ENCODE measurements at places on chromosomes 5 and 9.

DNA sequence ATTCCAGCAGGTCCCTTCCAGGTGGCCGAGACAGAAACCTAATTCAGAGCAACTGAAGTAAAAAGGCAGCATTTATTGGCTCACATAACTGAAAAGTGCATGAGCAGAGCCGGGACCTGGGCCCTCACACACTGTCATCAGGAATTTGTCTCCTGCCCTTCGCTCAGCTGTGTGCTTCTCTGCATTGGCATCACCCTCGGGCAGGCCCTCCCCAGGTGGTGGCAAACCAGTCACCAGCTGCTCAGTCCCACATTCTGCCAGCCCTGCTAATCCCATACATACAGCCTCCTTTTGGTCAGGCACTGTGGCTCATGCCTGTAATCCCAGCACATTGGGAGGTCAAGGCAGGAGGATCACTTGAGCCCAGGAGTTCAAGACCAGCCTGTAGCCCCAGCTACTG lies 11.5 kb upstream of the CPLX2 start:
- DNase-seq: no peak

- DNase-seq: no peak
These were observed 148.6 kb downstream of the CDH9 start for GRCh38 chr5:26889815-26890214.

DNA sequence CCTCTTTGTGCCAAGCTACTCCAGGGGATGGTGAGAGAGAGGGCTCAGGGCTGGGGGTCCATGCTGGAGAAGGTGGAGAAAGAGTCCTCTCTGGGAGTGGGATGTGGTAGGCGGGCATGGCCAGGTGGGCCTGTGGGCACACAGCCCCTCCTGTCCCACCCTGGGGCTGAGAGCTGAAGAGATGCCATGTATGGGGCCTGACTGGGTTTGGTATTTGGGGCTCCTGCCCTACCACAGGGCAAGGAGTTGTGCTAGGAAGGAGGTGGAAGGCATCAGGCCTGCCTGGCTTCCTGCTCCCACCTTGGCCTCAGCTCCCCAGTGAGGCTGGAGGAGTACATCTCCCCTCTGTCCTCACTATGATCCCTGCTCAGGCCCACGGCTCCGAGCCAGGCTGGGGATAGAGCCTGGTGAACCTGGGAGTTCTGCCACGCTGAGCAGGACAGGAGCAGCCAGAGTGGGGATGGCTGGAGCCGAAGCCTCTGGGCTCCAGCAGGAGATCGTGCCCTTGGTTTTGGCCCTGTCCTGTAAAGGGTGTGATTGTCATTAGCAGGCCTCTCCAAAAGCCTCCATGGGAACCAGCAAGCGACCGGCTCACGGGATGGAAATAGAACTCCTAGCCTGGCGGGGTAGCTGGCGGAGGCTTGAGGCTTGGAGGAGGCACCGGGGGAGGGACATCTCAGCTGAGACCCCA lies 75.5 kb downstream of the CACNA1B start:
- no peak for DNase-seq

- DNase-seq: no peak
These were observed 142.6 kb downstream of the MED10 start for GRCh38 chr5:6235726-6236125.

GRCh38 chr5:67164856-67165525 lies 31.6 kb downstream of the CD180 start:
- no peak for DNase-seq

- DNase-seq: no peak
These were observed 4.3 kb downstream of the TMEFF1 start for GRCh38 chr9:100477241-100477640.

GRCh38 chr9:85433046-85433445 lies 308.7 kb downstream of the AGTPBP1 start:
- DNase-seq: no peak

GRCh38 chr5:147044572-147045273 lies 166.2 kb upstream of the PPP2R2B start:
- no peak for DNase-seq

DNA sequence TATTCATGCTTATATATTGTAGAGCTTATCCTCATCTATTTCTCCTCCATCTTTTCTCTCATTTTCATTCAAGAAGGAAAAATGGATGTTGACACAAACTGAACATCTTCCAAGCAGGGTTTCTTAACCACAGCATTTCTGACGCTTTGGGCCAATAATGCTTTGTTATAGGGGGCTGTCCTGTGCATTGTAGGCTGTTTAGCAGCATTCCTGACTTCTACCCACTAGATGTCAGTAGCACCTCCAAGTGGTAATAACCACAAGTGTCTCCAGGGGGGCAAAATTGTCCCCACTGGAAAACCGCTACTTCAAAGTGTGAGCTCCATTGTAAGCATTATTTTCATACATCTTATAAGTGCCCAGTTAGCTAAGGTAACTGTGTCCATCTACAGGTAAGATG lies 2.6 kb upstream of the TXNDC8 start:
- no peak for DNase-seq

DNA sequence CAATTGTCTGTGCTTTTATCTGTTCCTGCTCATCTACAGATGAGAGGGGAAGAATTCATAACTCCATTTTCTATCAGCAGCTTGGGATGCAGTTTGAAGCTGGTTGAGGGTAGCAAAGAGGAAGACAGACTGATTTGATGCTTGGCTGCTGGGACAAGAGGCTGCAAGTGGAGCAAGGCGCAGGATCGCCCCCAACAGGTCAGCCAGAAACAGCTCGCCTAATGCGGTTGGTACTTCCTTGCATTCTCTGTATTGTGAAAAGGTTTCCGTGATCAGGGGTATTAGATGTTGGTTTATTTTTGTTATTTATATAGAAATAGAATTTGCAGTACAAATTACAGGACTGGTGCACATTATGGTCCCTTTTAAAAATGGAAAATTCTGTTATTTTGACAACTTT lies 40.6 kb downstream of the ZNF883 start:
- DNase-seq: peak; percentile 7

DNA sequence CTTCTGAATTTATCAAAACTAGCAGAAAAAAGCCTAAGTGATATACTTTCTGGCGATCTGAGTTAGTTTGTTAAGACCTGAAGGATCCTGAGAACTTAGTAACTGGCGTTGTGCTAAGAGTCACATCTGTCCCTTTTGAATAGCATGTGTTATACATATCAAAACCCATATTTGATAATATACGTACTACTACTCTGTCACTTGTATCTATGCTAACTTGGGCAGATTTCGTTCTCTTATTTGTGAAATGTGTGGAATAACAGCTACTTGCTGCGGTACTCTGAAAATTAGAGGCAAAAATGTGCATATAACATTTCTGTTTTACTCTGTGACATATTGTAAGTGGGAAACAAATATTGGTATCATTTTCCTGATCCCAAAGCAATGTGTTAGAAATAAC lies 126.4 kb downstream of the PARP8 start:
- DNase-seq: no peak

DNA sequence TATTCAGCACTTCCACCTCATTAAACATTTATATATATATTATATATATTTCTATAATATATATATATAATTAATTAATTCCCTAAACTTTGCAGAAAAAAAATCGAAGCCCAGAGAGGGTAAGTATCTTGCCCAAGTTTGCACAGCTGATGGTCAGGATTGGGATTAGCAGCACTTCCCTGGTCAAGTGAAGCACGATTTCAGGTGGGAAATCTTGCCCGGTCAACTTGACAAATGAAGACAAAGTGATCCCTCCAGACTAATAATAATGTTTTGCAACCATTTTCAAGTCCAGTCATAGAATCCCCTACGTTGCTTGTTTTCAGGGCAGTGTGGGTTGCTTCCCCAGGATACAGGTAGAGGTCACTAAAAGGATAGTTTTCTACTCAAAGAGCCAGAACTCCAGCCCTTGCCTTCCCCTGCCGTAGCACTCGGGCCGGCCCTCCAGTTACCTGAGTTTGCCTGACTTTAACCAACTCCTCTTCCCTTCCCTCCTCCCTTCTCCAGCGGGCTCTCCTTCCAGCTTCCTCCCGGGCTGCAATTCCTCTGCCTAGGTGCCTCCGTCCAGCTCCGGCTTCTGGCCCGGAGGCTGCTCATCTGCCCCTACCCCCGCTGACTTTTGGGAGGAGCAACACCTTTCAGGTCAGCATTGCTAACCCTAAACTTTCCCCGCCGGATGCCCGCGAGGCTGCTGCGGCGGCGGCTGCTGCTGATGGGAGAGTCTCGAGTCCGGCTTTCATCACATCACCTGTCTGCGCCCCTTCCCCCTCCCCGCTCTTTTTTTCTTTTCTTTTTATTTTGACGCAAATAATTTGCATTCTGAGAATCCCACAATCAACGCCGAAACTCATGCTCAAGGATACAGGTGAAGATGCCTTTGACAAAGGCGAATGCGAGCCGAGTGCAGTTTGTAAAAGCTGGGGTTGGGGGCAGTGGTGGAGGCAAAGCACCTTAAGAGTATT lies 930 bp downstream of the PRLR start:
- DNase-seq: no peak

DNA sequence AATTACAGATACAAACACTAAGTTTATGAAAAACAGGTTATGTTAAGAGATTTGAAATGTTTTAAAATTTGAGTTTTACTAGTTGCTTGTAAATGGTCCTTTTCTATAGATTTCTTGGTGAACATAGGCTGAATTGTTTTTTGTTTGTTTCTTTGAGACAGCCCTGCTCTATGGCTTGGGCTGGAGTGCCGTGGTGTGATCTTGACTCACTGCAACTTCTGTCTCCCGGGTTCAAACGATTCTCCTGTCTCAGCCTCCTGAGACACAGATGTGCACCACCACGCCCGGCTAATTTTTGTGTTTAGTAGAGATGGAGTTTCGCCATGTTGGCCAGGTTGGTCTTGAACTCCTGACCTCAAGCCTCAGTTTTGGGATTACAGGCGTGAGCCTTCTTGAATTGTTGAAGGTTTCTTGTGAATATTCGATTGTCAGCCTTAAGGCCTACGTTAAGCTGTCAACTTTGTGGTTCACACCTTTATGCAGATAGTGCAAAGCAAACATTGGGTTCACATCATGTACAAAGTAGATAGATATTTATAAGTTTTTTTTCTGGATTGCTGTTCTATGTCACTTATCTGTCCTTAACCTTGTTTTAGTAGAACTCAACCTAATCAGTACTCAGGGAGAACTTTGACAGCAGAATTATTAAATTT lies 26.2 kb downstream of the UHRF2 start:
- DNase-seq: no peak

DNA sequence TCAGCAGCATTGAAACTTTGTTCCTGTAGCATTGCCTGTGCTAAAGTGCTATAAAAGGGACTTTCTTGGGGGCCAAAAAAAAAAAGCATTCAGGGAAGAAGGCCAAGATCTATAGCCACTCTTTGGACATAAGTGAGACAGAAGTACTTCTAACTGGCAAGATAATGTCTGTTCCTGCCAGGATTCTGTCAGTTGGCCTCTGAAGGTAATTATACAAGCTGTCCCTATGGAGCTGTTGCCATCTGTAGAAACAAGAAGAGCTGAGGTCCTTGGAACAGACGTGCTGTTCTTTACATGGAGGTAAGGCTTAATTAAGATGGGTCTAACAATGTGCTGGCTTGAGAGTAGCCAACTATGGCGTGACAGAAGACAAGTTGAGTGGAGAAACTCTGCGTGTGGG lies 9.7 kb downstream of the KIF20A start:
- DNase-seq: no peak

DNA sequence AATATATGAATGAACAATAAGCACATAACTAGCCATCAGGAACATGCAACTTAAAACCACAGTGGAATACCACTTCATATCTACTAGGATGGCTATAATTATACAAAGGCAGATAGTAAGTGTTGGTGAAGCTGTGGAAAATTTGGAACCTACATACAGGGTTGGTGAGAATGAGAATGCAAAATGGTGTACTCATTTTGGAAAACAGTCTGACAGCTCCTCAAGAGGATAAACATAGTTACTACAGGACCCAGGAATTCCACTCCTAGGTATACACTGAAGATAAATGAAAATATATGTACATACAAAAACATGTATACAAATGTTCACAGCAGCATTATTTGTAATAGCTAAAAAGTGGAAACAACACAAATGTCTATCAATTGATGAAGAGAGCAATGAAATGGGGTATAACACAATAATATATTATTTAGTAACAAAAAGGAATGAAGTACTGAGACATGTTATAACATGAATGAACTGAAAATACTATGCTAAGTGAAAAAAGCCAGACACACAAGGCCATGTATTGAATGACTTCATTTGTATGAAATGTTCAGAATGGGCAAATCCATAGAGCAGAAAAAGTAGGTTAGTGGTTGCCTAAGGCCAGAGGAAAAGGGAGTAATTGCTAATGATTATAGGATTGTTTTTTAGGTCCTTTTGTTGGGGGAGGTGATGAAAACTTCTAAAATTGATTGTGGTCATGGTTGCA lies 31.2 kb upstream of the CDK5RAP2 start:
- DNase-seq: no peak

GRCh38 chr5:100787648-100788047 lies 115.4 kb downstream of the ST8SIA4 start:
- no peak for DNase-seq

GRCh38 chr9:38065369-38066075 lies 3.5 kb downstream of the SHB start:
- no peak for DNase-seq

DNA sequence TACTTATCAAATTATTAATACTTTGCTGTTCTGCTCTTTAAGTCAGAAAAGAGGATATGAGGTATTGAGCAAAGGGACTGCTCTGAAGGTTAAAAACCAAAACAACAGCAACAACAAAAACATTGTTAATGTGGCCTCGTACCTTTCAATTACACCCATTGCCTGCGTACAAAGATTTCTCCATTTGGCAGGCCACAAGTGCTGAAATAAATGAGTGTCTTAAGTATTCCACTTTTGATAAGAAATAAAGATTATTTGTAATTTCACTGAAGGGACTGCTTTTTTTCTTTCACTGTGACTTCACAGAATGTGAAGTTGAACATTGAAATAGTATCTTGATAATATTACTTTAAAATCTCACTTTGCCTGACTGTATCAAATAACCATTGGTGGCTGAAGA lies 163.2 kb upstream of the MRPS30 start:
- DNase-seq: no peak

DNA sequence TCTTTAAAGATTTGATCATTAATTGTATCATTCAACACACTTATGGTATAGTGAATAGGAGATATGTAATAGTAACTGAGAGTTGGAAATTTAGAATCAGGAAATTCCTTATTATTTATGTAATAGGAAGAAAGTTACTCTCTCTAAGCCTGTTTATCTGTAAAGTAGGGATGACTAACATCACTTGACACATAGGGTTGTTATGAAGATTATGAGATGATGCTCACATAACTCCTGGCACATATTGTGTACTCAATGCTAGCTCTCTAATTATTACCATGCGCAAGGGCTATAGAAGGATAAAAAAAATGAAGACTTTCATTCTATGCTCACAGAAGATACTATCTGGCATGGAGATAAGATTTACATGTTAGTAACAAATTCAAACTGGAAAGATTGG lies 149.9 kb downstream of the ISOC1 start:
- DNase-seq: no peak

DNA sequence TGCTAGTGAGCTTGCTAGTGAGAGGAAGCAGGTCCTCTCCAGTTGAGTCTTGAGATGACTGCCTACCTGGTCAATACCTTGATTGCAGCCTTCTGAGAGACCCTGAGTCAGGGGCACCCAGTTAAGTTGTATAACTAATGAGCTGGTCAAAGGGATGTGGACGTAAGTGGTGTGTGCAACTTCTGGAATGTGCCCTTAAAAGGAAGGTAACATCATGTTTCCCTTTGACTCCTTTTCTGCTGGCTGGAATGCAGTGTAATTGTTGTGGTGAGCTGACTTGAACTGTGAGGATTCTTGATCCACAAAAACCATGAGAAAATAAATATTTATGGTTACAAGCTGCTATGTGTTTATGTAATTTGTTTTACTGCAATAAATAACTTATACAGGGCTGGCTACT lies 2.4 kb upstream of the SNX2 start:
- DNase-seq: no peak

GRCh38 chr5:141570655-141571054 lies 48.1 kb downstream of the DIAPH1 start:
- DNase-seq: no peak
